CMK (cell line): ENCODE measurements at places on chromosomes 2 and 18.

GRCh38 chr2:56113382-56113975, 70.3 kb upstream of the CCDC85A start:
- DNase-seq: no peak

DNA sequence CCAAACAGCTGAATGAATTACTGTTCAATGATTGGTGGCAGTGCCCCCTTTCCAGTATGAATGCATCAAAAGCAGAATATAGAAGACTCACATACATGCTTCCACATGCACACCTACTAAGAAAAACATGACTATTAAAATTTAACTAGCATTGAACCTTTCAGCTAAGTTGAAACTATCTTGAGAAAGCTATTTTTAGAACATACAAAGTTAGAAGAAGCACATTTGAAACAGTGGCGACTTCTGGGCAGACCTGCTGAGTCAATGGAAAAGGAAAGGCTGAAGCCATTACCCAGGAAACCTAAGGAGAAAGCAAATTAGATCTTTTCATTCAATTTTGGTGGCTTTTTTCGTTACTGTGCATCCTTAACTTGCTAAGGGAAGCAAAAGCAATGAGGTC, 55.9 kb downstream of the PLA2R1 start:
- no peak for DNase-seq

DNA sequence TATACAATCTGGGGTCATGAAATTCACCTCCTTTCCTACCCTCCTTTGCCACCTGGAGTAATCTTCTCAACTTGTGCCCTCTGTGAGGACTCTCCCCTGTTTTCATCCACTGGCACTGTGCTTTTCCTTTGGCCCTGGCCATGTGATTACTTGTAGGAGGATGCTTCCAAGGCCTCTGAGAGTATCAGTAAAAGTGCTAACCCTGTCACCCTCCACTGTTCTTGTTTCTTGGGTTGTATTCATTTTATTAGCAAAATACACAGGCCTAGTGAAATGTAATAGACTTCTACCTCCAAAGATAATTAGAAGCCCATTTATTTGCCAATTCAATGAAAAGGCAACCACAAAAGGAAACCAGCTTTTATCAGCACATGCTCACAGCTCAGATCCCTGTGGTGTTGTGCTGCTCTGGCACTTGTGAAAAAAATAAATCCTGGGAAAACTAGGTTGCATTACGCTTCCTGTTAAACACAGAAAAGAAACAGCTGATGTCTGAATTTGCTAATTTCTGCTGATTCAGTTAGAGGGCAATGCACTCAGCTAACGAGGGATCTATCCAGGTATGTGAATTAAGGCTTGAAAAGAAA, 357.5 kb upstream of the ETAA1 start:
- DNase-seq: no peak

DNA sequence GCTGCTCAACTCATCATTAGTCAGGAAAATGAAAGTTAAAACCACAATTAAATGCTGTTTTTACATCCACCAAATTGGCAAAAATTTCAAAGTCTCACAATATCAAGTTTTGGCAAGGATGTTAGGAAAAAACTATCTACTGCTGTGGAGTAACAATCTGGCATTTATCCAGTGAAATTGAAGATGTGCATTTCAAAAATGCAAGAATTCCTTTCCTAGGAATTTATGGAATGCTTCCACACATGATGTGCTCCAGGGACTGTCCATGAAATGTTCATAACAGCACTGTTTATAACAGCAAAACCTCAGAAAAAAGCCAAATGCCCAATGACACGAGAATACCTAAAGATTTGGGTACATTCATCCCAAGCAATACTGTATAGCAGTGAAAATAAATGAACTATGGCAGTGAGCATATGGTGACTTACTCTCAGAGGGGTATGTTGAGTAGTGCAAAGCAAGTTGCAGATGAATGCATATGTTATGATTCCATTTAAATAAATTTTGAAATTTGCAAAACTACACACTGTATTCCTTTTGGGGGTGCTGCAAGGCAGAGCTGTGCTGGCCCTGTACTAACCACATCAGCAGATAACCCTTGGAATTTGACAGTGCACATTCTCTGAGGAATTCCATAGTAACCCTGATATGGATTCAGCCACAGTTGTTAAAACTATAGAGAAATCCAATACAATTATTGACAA, 41.3 kb upstream of the GYPC start:
- no peak for DNase-seq

GRCh38 chr2:33488715-33489540, 12.5 kb downstream of the RASGRP3 start:
- DNase-seq: no peak

DNA sequence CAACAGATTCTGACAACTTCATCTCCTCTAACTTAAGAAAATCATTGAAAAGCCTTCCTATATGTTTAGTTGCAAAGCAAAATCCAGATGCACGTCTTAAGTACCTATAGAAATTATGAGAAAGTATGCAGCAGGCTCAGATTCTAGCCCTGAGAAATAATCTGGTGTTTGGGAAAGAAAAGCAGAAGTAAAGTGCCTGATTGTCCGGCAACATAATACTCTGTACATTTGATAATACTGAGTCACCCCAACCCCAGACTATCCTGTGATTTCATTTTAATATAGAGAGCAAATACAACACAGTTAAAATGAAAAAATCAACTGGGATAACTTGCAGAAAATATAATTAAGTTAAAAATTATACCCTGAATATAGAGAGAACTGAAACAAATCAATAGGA, 13.5 kb downstream of the RFX8 start:
- no peak for DNase-seq

DNA sequence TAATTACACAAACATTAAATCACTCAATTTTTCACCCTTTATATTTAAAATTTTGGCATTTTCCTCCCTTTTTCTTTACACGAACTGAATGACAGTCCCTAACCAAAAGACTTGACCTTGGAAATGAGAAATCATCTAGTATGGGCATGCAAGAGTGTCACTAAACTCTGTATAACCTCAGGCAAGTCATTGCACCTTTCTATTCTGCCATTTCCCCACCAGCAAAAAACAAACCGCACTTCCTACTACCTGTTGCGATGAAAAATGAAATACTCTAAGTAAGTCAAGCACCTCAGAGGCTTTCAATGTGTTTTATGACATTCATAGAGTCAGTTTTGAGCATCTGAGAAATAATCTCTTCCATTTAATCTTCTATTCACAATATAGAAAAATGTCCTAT, 44.1 kb downstream of the ANKRD44 start:
- no peak for DNase-seq

DNA sequence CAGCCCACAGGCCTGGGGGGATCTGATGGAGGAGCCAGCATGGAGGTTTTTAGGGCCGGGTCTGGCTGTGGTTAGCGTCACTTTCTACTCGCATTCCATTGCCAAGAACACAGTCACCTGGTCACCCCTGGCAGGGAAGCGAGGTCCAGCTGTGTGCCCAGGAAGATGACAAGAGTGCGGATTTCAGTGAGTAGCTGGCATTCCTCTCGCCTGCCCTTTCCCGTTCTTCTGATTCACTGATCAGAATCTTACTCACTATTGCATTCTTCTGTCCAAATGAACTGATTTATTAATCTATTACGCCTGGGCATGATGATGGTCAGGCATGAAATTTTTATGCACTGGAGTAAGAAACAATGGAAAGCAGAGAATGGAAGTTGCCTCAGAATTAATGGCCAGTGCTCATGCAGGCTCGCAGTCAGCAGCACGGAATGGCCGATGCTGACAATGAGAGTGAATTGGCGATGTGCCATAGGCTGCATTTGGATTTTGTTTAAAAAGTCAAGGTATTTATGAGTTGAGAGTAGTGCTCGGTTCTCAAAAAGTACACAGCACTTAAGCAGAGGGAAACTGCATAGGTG, 76.4 kb upstream of the MGAT5 start:
- no peak for DNase-seq

- DNase-seq: no peak
These were observed 176.1 kb downstream of the CAPN13 start for GRCh38 chr2:30631051-30631671.

- DNase-seq: no peak
These were observed 11.2 kb downstream of the CASP10 start for GRCh38 chr2:201194097-201194496.

- no peak for DNase-seq
These were observed 754.6 kb upstream of the SOX11 start for GRCh38 chr2:4937550-4937949.

- DNase-seq: no peak
These were observed 257.6 kb downstream of the CYP26B1 start for GRCh38 chr2:71889759-71890684.

DNA sequence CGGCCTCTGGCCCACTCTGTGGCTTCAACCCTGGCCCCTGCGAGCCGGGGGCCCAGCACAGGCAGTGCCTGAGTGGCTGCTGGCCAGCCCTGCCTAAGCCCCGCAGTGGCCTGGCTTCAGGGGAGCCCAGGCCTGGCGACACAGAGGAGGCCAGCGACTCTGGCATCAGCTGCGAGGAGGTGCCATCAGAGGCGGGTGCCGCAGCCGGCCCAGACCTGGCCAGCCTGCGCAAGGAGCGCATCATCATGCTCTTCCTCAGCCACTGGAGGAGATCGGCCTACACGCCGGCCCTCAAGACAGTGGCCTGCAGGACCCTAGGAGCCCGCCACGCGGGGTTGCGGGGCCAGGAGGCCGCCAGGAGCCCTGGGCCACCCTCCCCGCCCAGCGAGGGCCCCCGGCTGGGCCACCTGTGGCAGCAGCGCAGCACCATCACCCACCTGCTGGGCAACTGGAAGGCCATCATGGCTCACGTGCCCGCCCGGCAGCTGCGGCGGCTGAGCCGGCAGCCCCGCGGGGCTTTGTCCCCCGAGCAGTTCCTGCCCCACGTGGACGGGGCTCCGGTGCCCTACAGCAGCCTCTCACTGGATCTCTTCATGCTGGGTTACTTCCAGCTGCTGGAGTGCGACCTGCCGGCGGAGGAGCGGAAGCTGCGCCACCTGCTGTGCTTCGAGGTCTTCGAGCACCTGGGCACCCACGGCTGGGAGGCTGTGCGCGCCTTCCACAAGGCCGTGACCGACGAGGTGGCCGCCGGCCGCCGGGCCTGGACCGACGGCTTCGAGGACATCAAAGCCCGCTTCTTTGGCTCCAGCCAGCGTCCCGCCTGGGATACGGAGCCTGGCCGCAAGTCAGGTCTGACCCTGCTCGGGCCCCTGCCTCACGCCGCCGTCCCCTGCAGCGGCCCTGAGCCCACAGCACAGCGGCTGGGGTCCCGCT, 7.5 kb upstream of the KLHL30 start:
- DNase-seq: no peak

DNA sequence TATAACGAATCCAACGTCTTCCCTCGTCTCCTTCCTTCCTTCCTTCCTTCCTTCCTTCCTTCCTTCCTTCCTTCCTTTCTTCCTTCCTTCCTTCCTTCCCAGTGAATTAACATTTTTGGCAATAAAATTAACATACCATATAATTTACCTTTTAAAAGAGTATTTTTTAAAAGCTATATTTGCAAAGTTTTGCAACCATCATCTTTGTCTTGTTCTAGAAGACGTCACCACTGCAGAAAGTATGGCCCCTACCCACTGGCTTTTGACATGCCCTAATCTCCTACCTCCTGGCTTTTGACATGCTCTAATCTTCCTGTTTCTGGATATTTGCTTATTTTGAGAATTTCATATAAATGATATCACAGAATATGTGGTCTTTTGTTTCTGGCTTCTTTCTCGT, 1023.9 kb upstream of the ZEB2 start:
- DNase-seq: no peak

DNA sequence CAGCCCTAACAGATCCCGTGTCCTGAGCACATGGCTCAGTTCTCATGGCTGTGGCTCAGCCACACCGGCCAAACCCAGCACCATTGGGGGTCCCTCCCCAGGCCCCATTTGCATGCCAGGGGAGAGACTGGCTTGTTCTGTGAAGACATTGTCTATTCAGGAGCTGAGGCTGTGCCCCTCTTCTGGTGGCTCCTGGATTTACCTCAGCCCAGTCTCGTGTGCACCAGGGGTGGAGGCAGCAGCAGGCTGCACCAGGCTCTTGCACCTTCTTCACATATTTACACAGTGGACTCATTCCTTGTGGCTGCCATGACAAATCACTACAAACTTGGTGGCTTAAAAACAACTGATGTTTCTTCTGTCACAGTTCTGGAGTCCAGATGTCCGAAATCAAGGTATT, 92.4 kb upstream of the ITGA6 start:
- DNase-seq: no peak

DNA sequence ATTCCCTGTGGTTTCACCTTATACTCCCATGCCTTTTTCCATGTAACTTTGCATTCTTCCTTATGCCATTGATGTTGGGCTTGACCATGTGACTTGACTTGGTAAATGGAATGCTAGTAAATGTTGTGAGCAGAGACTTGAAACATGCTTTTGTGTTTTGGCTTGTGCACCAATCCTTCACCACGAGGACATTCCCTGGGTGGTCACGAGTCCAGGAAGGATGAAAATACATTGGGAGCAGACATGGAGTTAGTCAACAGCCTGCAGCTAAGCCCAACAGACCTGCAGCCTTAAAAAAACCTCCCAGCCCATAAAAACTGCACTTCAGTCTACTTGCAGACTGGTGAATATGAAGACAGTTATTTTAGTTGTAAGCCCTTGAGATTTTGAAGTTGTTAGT, 116.5 kb upstream of the SPATS2L start:
- DNase-seq: no peak

DNA sequence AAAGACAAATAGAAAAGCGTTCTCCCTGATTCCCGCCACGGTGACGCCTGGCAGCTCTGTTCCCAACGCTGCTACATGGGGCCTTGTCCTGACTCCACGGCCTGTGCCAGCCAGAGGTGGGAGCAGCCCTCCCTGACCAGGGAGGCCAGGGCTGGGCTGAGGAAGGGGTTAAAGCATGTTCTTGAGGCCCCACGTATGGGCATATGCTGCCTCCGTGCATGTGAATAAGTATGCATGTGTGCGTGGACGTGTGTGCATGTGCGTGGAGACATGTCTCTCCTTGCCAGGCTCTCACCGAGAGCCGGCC, 1.6 kb upstream of the SNED1 start:
- DNase-seq: no peak

- DNase-seq: no peak
These were observed 245.1 kb downstream of the LDLRAD4 start for GRCh38 chr18:13463526-13464210.

DNA sequence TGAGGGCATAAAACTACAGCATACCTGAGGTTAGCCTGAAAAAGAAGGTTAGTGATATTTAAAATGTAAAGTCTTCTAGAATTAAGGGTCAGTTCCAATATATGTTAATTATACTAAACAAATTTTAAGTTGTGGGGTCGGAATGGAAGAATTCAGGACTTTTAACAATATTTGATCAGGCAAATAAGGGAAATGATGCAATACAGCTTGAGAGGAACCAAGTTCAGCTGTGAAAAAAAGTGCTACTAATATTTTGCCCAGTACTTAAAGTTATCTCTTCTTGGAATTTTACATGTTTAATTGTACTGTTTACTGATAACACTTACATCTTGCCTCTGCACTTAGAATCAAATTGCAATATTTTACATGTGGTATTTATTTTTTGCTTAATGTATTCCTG, 345.5 kb upstream of the CWC22 start:
- DNase-seq: no peak

DNA sequence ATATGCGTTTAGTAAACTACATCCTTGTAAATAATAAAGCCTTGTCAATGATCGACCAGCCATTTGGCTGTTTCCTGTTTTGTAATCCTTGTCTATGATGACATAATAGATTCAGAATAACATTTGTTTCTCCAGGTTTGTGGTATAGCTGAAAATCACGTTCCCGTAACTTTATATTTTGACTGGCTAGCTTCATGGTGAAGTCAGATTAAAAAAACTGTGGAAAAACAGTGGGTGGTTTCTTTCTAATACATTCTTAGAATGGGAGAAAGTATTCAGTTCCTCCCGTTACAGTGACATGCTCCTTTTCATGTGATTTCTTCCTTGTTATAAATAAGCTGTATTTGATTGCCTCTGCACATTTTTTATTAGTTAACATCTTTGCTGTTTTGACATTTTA, 366.9 kb downstream of the NYAP2 start:
- no peak for DNase-seq
